Spinal cord (tissue), 10 donors: ENCODE measurements at places on chromosomes 5 and 9. TPM values are rescaled to one million over a fixed set of nuclear protein-coding genes. Genes with fewer than 3 reads are reported as not detected.

DNA sequence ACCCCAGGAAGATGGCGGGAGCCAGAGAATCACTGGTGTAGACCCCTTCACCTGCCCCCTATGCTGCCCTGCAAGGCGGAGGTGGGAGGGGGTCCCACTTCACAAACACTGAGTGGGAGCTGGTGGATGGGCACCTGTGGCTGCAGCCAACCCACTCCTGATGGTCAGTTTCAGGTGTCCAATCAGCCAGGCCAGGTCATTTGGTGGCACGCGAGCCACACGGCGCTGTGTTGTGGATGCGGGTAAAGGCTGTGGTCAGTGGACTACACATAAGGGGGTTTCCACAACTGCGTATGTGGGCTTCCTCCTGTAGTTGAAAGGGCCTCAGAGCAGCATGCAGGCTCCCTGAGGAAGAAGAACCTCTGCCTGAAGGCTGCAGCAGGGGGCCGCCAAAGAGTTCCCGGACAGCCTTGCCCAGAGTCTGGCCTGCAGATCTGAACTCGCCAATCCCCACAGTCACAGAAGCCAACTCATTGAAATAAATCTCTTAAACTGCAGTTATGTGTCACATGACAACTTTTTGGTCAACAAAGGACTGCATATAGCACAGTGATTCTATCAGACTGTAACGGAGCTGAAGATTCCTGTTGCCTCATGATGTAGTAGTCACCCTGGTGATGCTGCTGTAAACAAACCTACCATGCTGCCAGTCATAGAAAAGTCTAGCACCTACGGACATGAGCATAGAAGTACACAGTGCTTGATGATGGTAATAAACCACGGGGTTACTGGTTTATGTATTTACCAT is 284.7 kb upstream of the IRX2 start:
- DNase-seq, result no peak

The FAM200C gene
- 22.8 TPM for total RNA-seq

- no peak for DNase-seq
These were observed 88.1 kb upstream of the SSBP2 start for GRCh38 chr5:81839034-81839433.

The FYB1 gene
- 18.6 TPM for total RNA-seq

- DNase-seq, result no peak
These were observed 42.1 kb downstream of the NADK2 start for GRCh38 chr5:36199620-36200019.

The NSG2 gene
- total RNA-seq, result 366 TPM

DNA sequence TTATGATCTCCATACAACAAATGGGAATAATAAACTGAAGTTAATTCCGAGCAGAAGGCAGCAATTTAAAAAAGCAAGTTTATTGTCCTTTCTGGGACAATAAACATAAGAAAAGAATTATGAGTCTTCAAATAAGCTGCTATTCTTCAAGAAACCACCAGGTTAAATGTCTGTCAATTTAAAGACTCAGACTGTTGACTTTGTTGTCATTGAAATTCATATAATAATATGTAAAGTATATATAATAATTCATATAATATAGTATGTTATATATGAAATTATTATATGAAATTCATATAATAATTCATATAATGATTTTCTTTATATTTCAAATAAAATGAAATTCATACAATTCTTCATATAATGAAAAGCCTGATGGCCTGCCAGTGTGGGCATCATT is 497.5 kb upstream of the RGMB start:
- no peak for DNase-seq

DNA sequence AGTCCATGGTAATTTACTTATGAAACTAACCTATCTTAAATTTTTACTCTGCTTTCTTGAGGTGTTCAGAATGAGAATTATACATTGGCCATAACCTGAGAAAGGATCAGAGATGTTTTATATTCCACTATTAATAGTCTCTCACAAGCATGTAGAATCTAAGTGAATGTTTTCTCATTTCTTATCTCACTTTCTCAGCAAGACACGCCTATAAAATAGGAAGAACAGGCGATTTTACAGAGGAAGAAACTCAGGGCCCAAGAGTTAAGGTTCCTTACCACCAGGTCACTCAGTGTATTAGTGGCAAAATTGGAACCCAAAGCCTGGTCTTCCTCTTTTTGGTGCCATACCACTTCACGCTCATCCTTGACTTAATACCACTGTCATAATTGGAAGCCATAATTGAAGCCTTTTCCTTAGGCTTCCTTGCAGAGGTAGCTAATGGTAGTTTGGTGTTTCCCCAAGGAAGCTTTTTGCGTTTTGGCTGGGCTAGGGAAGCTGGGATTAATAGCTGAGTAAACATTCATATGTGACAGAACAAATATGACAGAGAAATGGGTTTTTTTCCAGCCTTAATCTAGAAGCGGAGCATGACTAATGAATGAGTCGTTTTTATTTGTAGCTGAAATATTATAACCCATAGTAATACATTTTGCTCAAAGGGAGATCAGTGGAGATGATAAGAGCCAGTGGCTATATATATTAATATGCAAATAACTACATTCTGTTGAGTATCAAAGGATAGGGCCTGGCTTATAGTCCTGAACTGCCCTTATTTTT is 16.9 kb downstream of the HMGXB3 start:
- no peak for DNase-seq

DNA sequence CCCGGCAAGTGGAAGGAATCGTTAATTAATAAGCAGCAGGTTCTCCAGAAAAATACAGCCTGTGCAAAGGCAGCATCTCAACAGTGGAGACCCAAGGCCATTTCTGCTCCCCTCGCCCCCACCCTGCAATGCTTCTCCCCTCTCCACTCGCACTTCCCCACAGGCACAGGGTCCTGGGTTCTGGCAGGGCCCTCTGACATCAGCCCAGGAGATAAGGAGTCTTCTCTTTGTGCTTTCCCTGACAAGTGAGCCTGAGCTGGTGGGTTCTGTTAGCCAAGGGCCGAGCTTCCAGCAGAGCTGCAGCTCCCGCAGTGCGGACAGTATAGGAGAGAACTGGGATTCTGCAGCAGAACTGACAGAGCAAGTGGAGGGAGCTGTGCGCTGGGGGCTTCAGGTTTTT is 257.5 kb downstream of the NSG2 start:
- DNase-seq, result no peak

DNA sequence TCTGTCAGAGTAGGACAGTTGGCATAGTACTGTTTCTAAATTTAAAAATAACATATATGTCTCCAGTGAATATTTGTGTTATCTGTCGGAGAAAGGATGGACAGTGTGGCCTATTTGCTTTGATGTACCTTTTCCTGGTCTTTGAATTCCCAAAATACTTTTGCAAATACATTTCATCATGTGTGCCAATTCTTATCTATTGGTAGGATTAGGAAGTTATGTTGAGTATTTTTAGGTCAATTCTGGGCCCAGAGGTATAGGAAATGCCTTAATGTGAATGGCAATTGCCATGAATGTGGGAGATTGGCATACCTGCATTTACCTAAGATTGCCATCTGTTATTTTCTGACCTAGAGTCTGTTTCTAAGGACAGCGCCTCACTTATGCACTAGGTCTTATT is 5.8 kb downstream of the FOCAD start:
- DNase-seq, result no peak

The SETD9 gene
- 13.4 TPM for total RNA-seq

- no peak for DNase-seq
These were observed 1.3 kb downstream of the MED10 start for GRCh38 chr5:6376974-6377520.

The NTNG2 gene
- total RNA-seq, result 5.4 TPM

DNA sequence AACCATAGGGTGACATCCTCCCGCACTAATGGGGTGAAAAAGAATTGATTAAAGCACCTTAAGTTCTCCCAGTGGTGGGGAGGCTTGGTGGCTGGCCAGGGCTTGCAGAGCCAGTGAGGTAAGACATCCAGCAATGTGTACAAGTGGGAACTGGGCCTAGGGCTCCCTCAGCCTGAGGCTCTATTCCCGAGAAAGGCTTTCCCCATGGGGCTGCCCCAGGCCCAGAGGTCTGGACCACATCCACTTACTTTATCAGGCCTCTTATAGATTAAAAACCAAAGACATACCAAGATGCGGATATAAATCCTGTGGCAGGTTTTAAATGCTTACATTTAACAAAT is 35.3 kb downstream of the C5orf15 start:
- no peak for DNase-seq

The KLF4 gene
- total RNA-seq, result 21.6 TPM

The BNC2 gene
- 51.2 TPM for total RNA-seq

DNA sequence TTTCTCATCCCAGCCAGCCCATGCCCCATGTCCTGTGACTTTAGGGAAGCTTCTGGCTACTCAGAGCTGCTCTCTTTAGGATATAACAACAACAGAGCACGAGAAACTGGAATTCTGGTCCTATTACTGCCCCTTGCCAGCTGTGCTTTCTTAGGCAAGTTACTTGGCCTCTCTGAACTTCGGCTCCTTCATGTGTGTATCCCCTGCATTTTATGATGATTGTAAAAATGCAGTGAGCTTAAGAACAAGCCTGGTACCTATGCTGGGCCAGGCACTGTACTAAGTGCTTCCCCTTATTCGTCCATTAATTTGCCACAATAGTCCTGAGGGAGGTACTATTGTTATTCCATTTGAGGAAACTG is 54.5 kb downstream of the ABCA1 start:
- no peak for DNase-seq

The INSL6 gene
- not detected for total RNA-seq

DNA sequence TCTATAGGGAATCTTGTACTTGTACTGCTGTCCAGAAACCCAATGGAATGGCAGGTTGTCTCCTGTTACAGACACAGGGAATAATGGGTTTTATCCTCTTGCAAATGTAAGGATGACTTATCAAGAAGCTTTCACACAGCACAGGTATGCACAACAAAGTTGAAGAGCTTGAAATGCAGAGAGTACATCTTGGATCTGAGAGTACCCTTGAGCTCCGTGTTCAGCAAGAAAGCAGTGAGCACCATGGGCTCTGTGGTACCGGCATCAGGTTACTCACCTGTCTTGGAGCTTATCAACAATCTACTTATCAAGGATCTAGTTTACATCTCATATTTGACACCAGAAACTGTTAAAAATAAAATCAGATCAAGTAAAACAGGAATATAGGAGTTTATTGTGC is 22.0 kb upstream of the EMB start:
- DNase-seq, result no peak

The CLTB gene
- total RNA-seq, result 141 TPM

DNA sequence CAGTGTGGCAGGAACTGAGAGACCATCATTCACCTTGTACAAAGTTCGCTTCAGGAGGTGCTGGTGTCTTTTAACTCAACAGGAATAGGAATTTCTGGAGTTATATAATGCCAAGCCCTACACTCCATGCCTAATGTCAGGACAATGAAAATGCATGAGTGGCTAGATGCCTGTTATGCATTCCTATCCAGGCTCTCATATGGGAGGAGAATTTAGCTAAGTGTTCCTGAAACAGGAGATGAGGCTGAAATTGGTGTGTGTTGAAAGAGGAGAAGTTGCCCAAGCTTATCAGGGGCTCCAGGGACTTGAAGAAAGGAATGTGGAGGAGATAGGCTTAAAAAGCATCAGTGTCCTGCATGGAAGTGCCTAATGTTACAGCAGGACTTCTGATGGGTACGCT is 26.8 kb upstream of the PRUNE2 start:
- no peak for DNase-seq

GRCh38 chr5:125002727-125003598 is 256.5 kb upstream of the ZNF608 start:
- DNase-seq, result no peak

The CDO1 gene
- 58.3 TPM for total RNA-seq

GRCh38 chr9:34291023-34291422 is 38.0 kb downstream of the KIF24 start:
- DNase-seq, result no peak

- no peak for DNase-seq
These were observed 22.5 kb downstream of the DTWD2 start for GRCh38 chr5:118965890-118966289.

DNA sequence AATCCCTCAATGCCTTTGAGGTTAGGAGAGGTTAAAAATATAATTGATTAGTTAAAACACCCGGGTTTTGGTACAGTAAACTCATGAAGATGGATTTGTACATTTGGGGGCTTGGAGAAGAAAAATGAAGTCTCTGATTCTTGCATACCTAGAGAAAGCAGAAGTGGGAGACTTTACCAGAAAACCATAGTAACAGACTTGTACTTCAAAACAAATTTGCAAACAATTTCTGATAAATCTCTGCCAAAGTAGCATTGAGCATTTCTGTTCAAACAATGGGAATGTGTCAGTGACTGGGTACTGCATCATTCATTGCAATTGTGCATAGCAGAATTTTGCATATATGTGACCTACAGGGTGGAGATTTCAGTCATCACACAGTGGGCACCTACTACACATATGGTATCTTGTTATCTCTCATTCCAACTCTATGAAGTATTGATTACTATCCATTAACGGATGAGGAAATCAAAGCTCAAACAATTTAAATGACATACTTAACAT is 256.9 kb downstream of the PLK2 start:
- DNase-seq, result no peak

GRCh38 chr9:89740722-89741121 is 135.9 kb downstream of the GADD45G start:
- no peak for DNase-seq

DNA sequence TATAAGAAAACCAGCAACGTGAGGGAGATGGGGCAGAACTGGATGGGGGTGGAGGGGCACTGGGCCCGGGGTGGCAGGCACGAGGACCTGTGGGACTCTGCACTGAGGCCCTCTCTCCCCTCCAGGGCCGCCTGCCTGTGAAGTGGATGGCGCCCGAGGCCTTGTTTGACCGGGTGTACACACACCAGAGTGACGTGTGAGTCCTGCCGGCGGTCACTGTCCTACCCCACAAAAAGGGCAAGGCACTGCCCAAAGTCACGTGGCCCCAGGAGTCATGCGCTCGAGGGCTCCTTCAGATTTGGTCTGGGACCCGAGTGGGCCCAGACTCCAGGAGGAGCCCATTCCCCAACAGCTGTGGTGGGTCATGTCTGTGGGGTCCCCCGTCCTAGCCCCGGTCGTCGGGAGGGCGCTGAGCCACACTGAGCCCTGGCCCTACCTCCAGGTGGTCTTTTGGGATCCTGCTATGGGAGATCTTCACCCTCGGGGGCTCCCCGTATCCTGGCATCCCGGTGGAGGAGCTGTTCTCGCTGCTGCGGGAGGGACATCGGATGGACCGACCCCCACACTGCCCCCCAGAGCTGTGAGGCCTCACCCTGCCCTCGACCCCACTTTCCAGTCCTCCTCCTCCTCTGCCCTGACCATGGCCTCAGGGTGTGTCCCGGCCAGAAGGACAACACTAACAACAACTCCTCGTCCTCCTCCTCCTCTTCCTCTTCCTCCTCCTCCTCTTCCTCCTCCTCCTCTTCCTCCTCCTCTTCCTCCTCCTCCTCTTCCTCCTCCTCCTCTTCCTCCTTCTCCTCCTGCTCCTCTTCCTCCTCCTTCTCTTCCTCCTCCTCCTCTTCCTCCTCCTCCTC is 9.7 kb downstream of the FGFR4 start:
- no peak for DNase-seq

The FAM169A gene
- 62.9 TPM for total RNA-seq

The SLC1A3 gene
- total RNA-seq, result 456 TPM

- no peak for DNase-seq
These were observed 629.3 kb downstream of the ANXA1 start for GRCh38 chr9:73780916-73781315.

The PCDHA9 gene
- 1.2 TPM for total RNA-seq
